CD4-positive, alpha-beta T cell treated with Interleukin-4 for 4 hours (primary cell): ENCODE measurements at places on chromosomes 7 and 10.

DNA sequence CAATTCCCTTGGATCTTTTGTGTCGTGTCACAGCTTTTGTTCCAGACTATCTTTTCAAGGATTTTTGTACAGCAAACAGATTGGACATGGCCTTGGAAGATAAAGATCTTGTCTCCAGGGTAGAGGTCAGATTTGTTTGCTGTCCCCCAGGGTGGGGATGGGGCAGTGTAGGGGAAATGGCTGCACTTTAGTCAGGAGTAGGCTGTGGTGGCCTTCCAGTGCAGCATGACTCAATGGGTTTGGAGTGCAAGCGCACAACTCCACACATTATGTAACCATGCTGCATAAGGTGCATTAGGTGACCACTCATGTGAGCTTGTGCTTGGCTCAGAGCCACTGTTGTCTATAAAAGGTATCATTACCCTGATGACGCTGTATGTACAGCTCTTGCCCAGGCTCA, 23.9 kb upstream of the ADAMTS14 start:
- no peak for DNase-seq

DNA sequence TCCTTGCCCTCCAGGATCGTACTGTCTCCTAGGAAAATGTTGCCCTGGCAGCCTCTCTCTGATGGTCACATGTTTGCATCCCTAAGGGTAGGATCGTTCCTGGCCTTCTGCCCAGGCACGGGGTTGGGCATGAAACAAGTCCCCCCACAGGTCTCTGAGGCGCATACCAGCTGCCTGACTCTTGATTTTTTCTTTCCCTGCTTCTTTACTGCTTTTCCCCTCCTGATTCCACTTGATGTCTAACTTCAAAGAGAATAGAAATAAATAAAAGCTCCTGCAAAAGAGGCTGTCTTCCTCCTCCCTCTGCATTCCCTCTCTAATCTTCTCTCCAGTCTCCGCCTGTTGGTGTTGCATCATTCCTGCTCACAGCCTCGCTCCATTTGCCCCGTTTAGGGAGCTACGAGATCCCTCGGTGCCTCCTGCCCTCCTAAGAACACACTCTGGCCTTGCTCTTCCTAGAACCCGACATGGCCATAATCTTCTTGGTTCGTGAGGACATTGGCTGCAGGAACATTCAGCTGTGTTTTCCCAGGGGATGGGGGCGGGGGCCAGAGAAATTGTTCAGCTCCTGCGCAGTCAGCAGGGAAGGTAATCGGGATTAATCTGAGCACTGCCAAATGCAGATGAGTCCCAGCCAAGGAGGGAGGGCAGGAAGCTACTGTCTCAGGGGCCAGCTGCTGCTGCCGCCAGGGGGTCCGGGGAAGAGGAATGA, 26.0 kb downstream of the LEP start:
- no peak for DNase-seq

GRCh38 chr10:17622061-17622460, 4.9 kb upstream of the HACD1 start:
- no peak for DNase-seq

GRCh38 chr10:133277277-133277992, 767 bp upstream of the ADAM8 start:
- DNase-seq = no peak

DNA sequence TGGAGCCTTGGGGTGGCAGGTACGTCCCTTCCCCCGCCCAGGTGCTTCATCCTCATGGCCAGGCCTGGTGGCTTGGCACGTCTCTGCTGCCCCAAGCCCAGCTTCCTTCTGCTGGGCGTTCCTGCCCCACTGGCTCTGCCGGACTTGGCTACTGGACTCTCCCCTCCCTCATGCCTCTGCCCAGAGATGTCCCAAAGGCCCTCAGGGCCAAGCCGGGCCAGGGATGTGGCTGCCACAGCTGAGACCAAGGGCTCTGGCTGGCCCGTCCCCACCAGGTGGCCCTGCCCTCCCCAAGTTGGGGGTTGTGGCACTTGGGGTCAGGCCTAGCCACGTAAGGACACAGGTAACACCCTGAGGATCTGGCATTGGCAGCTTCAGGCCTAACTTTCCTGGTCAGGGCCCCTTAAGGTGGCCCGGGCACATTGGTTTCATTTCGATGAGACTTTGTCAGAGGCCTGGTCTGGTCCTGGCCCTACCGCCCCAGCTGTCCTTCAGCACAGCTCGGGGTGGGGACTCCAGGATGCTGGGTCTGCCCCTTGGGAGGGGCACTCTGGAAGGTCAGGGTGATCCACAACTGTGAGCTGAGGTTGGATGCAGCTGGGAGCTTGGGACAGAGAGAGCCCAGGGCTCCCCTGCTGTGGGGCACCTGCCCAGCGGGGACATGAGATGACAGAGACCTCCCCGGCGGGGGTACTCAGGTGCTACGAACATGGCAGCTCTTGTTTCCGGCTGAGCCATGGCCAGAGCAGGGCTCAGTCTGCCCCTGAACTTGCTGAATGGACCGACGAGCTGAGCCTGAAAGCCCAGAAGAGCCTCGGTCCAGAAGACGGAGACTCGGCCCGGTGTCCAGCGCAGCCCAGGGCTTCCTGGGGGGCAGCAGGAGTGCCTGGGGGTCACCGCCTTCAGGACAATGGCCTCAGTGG, 2.9 kb downstream of the BHLHA15 start:
- no peak for DNase-seq

GRCh38 chr10:129850790-129851189, 113.3 kb downstream of the EBF3 start:
- no peak for DNase-seq

DNA sequence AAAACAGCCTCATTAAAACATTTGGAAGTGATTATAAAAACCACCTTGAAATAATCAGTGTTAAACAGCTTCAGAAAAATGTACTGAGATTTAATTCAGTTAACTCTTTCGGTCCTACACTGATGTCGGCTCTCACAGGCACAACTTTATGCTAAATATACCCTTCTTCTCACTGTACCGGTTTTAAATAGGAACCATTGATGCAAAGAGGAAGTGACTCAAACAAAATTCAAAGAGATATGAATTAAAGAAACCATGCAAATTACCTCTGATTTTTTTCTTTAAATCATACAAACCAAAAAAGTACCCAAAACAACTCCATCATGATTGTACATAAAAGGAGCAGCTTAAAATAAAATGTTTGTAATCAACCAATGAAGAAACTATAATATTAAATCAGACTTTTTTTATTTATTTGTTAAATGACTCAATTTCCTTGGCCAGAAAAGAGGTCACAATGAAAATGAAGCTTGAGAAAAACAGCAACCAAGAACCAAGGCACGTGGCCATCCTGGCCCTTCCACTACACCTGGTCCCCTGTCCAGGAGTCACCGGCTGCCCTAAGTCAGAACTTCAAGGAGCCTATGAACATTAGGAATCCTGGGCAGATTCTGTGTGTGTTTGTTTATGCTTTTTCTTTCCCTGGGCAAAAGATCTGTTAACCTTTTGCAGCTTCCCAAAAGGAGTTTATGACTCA, 73.0 kb upstream of the CABCOCO1 start:
- no peak for DNase-seq

- peak; percentile 3 for DNase-seq
Measured at GRCh38 chr10:43689618-43689954, 40.9 kb upstream of the ZNF32 start.

DNA sequence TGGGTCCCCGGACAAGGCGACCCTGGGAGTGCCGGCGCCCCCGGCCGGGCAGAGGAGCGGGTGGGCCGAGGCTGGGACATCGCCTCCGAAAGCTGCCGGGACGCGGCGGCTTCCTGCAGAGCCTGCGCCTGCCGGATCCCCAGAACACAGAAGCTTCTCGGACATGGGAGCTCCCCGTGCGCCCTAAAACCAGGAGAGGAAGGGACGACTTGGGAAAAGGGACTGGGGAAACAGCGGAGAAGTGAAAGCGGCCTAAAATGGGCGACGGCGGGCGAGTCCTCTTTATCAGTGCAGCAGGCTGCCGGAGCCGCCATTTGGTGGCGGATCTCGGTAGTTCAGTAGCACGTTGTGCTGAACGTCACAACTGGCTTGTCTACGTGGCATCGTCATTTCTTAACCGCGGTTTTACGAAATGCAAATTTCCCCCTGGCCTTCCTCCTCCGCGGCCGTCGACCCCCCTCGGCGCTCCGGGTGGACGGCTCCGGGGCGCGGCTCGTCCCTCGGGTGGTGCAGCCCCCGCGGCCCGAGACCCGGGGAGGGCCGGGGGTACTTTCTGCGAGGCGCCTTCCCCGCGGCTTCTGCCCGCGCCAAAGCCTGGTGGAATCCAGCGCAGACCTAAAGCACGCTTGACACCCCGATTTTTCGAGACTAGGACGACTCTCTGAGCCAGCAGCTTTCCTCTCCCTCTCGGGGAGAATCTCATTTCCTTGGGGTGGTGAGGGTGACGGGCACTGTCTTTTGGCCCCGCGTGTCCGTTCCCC, 9.9 kb upstream of the SPAG6 start:
- DNase-seq = peak; percentile 73

- DNase-seq = no peak
Measured at GRCh38 chr10:94456942-94457341, 54.6 kb downstream of the TBC1D12 start.
